Stimulated activated CD8-positive, alpha-beta memory T cell treated with anti-CD3 and anti-CD28 coated beads, Interleukin-4, amount 100 ng/mL, for 4 hours (primary cell): ENCODE measurements at places on chromosomes 13 and 19.
A peak's percentile ranks its signal among the peaks of the same experiment; 100 is the strongest.

DNA sequence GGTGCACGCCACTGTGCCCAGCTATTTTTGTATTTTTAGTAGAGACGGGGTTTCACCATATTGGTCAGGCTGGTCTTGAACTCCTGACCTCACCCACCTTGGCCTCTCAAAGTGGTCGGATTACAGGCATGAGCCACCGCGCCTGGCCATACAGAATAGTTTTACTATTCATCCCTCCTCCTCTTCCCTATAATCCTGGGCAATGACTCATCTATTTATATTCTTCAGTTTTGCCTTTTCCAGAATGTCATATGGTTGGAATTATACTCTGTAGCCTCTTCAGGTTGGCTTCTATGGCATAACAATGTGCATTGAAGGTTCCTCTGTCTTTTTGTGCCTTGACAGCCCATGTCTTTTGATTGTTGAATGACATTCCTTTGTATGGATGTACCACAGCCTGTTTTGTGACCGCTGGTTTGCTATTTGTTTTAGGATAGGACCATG lies 22.2 kb upstream of the LRP3 start:
- DNase-seq = no peak

DNA sequence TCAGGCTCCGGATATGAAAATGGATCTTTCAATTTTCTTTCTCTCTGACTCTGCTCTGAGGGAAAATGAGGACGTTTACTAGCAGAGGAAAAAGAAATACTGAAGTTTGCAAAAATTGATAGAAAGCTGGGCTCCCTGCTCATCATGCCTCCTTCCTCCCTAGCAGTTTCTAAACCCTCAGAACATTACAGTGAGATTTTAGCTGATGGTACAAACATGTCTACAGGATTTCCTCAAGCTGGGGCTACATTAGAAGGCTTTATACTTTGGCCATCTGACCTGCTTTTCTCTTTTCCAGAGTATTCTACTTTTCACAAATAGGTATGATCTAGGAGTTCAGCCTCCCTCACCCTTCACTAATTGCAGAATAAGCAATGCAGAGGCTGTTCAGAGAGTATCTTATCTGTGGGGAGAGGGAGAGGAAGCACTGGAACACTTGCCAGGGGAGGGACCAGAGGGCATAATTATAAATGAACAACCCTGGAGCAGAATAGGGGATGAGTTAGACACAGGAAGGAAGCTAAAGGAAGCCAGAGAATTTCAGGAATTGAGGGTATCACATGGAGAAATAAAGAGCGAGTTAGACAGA lies 30.0 kb downstream of the CEACAM1 start:
- DNase-seq = no peak

DNA sequence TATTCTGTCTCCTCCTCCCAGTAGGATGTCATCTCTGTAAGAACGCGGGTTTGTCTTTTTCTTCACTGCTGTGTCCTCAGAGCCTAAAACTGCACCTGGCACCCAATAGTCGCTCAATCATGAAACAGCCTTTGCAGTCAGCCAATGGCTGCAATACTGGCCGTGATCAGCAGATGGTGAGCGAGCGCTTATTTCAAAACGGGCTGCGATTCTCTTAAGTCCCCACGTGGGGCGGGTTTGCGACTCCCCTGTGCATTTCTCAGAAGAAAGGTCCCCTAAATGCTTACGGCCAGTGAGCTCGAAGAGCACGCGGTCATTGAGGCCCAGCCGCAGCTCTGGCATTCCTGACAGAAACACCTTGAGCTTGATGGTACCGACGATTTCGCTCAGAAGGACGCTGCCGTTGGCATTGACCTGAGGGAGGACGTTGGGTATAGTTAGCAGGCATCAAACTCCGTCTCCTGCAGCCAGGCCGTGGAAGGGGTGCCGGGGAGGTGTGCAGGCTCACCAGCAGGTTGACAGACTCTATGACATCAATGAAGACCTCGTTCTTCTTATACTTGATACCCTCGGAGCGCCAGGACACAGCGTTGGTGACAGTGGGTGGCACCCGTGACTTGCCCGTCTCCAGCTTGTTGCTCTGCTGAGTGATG lies 6.0 kb downstream of the AP1M2 start:
- peak; percentile 90 for DNase-seq

- DNase-seq = no peak
Measured at GRCh38 chr13:42553098-42554046, 20.6 kb upstream of the TNFSF11 start.

DNA sequence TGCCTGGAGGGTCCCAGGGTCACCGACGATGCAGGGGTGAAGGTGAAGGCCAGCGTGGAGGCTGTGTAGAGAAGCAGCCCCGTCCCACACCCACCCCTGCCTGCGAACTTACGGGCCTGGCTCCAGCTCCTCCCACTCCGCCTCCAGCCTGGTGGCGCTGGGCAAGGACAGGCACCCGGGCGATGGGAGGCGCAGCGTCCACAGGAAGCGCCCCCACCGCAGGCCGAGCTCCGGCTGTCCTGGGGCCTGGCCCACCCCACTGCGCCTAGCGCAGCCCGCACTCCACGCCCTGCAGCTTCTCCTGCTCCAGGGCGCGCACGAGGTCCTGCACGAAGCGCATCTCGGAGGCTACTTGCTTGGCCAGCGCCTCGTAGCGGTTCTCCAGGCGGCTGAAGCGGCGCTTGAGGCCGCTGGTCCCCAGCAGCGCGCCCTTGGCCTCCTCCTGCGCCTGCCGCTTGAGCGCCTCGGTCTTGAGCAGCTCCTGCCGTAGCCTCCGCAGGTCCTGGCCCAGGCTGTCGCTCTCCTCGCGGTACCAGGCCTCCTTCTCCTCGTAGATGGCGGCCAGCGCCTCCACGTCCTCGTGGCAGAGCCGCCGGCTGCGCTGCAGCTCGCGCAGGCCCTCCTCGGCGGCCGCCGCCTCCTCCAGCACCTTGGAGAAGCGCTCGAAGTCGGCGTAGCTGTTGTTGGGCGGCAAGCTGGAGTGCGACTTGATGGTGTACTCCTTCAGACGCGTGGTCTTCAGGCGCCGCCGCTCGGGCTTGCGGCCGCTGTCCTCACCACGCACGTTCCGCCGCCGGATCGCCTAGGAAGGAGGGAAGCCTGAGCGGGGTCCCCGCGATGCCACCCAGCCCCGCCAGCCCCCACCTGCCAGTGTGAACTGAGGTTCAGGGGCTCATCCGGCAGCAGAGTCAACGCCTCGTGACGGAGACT lies 11.8 kb downstream of the DAPK3 start:
- no peak for DNase-seq

DNA sequence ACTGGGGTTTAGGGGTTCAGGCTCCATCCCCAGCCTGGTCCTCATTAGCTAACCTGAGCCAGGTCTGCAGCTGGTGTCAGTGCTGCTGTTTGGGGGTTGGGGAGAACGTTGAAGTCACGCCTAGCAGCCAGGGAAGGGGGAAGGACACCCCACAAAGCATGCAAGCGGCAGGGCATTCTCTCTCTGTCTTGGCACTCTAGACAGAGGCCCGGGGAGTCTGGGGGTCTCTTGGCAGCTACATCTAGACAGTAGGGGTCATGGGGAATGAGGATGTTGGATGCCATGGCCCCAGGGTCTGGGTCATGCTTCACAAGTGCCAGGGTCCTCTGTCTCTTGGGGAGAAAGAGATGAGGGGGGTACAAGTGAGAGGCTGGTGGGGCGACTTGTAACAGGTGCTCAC lies 2.6 kb downstream of the ERICH4 start:
- no peak for DNase-seq

DNA sequence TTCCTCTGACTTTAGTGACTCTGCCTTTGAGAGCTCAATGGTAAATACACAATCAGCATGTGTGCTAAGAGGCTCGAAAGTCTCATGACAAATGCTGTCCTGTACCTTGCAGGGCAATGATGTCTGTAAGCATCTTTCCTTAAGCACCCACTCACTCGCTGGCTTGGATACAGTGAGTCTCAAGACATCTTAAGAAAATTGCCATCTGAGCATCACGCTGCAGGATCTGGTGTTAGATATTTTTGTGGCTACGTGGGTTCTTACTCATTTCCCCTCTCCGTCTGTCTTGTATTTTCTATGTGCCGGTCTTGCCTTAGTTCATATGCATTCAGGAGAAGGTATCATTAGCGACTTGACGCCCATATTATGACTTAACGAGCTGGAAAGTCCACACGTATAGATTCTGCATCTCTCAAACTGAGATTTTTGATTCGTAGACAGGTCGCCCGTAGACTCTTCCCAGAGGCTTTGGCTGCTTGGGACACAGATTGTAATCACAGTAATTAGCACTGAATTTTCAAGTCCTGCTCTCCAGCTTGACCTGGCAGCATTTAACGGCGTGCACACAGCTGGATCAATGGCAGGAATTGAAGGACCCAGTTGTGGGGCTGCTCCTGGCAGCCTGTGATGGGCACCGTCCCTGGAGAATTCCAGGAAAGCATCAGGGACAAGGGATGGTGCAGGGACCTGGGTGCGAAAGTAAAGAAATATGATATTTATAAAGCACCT lies 231.2 kb downstream of the ZIC5 start:
- DNase-seq = no peak

GRCh38 chr19:38898788-38899446 lies 501 bp downstream of the SIRT2 start:
- no peak for DNase-seq

- no peak for DNase-seq
Measured at GRCh38 chr13:85236413-85236812, 562.8 kb downstream of the SLITRK6 start.

DNA sequence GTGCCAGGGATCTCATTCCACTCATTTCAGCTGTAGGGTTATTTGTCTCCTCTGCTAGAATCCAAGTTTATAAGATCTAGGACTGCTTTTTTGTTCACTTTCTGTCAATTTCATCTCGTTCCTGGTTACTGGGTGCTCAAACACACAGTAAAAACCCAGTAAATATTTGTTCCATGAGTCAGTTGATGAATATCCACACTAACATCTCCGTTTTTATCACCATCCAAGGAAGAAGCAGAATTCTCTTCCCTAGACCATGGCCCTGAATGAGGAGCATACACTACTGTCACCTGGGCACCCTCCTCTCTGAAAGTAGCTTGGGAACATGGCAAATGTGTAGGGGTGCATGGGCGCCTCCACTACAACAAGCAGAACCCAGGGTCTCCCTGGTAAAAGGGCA lies 390.8 kb downstream of the FOXO1 start:
- DNase-seq = no peak

- DNase-seq = no peak
Measured at GRCh38 chr13:102401265-102401664, 583 bp downstream of the FGF14 start.

GRCh38 chr19:42250666-42251531 lies 4.0 kb downstream of the ERF start:
- DNase-seq = no peak

DNA sequence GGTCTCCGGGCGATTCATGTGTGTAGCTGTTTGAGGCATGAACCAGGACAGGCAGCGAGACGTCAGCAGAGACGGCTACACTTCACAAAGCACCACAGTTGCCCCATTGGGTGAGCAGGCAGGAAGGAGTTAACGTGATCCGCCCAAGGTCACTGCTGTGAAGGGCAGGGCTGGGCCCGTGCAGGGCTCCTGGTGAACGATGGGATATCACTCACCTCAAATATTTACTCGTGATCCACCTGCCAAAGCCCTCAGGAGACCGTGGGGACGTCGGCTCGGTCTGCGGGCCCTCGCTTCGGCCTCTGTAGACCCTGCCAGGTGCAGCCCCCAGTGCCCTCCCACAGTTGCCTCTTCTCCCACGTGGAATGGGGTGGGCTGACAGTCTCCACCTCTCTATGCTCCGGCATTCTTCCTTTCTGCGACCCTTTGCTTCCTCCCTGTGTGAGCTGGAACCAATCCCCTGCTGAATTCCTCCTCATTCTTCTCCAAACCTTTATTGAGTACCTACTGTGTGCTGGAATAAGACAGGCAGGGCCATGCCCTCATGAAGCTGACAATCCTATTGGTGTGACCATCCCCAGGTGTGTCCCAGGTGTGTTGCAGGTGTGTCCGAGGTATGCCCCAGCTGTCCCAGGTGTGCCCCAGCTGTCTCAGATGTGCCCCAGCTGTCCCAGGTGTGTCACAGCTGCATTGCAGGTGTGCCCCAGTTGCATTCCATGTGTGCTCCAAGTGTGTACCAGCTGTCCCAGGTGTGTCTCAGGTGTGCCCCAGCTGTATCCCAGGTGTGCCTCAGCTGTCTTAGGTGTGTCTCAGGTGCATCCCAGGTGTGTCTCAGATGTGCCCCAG lies 2.0 kb upstream of the GRK1 start:
- DNase-seq = no peak

- DNase-seq = no peak
Measured at GRCh38 chr13:73754727-73755292, 379.4 kb downstream of the KLF12 start.

GRCh38 chr13:62537593-62537992 lies 1121.9 kb upstream of the PCDH20 start:
- no peak for DNase-seq

- DNase-seq = no peak
Measured at GRCh38 chr13:40506592-40507446, 159.6 kb downstream of the FOXO1 start.

DNA sequence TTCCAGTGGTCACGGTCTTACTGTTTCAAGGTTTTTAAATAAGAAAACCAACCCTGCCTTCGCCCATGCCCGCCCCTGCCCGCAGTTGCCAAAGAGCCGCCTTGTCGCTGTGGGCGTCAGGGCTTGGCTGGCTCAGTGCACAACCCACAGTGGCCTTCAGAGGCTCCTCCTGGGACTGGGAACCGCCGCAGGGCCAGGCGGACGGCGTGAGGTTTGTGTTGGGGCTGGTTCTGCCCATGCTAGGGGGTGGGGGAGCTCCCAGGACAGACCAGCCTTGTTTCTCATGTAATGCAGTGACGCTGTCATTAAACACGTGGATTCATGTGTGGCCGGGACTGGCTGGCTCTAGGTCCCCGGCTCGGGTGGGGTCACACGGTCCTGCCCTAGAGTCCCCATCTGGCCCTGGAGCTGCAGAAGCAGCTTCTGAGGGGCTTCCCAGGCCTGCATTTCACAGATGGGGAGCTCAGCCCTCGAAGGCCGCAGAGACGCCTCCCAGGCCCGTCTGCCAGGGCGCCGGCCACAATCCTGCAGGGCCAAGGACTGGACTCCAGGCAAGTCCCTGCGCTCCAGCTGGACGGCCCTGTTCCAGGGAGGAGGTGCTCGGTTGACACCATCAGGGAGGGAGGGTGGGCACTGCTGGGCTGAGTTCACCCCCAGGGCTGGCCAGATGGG lies 2.4 kb upstream of the TEKTIP1 start:
- no peak for DNase-seq

GRCh38 chr19:18219911-18220631 lies 6.2 kb downstream of the PDE4C start:
- no peak for DNase-seq

DNA sequence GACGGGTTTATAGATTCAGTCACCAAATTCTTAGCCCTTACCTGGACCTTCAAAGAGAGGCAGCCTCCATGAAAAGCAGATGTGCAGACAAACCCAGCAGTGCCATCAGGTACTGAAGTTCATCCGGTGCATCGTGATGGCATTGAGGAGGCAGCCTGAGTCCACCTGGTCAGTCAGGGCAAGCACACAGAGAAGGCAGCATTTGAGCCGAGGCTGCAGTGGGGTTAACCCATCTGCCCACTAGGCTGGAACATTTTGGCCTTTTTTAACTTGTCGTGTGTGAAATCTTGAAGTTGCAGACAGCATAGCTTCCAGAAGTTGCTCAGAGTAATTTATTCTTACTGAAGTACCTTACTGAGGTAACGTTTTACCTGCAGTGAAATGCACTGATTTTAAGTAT lies 4.9 kb downstream of the LMO7 start:
- no peak for DNase-seq
